ENCODE measurements at places on chromosomes 3 and 15. TPM values are rescaled to one million over a fixed set of nuclear protein-coding genes. Genes with fewer than 3 reads are reported as not detected.

The GASK1A gene
- total RNA-seq = 1.6 TPM

The AP2M1 gene
- 401 TPM for total RNA-seq

The ERC2 gene
- 1.3 TPM for total RNA-seq

The CNTN4 gene
- total RNA-seq = 1.6 TPM

The SEC11A gene
- 243 TPM for total RNA-seq

The STRIT1 gene
- not detected for total RNA-seq

The CSTA gene
- total RNA-seq = not detected

The TGM4 gene
- total RNA-seq = 0.14 TPM

The TRIM71 gene
- total RNA-seq = not detected

The GHSR gene
- total RNA-seq = not detected

The TMC3 gene
- not detected for total RNA-seq

The SEMA5B gene
- not detected for total RNA-seq

The PIF1 gene
- 33.9 TPM for total RNA-seq

The DOCK3 gene
- total RNA-seq = 0.19 TPM

The SRGAP3 gene
- total RNA-seq = 9.7 TPM

The CHRD gene
- not detected for total RNA-seq

The FSIP1 gene
- total RNA-seq = 0.27 TPM

The CLDN18 gene
- 3.3 TPM for total RNA-seq

The SSUH2 gene
- 0.54 TPM for total RNA-seq

The LOXL1 gene
- total RNA-seq = 2.2 TPM

The PLAAT1 gene
- 7.3 TPM for total RNA-seq

The FOXL2 gene
- 0.86 TPM for total RNA-seq

The FOXB1 gene
- not detected for total RNA-seq

The LRRC28 gene
- 15.9 TPM for total RNA-seq

The CHL1 gene
- total RNA-seq = 1.0 TPM
